ENCODE measurements at places on chromosomes 4 and X.
A peak's percentile ranks its signal among the peaks of the same experiment; 100 is the strongest.

- DNase-seq, result no peak
These were observed 684.0 kb upstream of the MAGEB2 start for GRCh38 chrX:29531336-29531735.

- no peak for DNase-seq
These were observed 344.5 kb upstream of the NR3C2 start for GRCh38 chr4:148786699-148787098.

GRCh38 chr4:176838601-176839433, 46.1 kb upstream of the VEGFC start:
- no peak for DNase-seq

- DNase-seq, result no peak
These were observed 57.6 kb downstream of the RWDD4 start for GRCh38 chr4:183601381-183601780.

DNA sequence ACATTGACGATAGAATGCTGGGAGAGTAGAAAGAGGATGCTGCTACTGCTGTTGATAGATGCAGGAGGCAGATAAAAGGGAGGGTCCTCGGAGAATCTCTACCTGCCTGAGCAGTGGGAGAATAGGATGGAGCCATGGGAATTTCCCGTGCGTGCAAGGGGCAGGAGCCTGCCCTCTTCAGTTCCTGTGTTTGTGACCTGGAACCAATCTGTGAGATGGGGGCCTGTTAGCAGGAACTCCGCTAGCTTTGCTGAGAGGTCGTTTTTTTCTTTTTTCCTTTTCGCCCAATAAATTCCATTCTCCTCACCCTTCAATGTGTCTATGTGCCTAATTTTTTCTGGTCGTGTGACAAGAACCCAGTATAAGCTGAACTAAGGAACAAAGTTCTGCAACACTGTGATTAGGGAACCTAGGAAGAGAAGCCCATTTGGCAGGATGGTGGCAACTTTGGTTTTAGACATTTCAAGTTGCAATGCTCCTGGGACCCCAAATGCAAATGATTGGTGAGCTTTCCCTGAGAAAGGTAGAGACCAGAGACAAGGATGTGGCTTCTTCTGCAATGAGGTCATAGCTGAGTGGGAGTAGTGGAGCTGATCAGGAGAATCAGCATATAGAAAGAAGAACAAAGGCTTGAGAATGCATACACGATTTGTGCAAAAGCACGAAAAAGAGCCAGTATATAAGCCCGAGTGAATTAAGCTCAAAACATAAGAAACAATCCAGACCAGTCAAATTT, 23.9 kb downstream of the SLC39A8 start:
- no peak for DNase-seq

GRCh38 chr4:10773010-10773409, 88.4 kb upstream of the CLNK start:
- DNase-seq, result peak; percentile 6

DNA sequence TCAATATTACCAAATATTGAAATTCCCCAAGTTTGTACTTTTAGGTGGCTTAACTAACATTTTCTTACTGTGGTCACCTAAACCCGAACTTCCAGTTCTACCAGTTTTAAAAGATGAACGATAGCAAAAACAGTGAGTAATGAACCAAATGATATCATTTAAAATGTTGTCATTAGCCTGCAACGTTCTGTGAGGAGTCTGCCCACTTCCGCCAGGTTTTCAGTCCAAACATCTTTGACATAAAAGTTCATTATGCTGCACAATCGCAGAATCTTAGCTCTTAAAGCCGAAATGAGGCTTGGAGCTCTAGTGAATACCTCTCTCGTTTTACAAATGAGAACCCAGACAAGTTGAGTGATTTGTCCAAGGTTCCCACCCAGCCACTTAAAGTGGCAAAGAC, 762 bp downstream of the PIGA start:
- no peak for DNase-seq

DNA sequence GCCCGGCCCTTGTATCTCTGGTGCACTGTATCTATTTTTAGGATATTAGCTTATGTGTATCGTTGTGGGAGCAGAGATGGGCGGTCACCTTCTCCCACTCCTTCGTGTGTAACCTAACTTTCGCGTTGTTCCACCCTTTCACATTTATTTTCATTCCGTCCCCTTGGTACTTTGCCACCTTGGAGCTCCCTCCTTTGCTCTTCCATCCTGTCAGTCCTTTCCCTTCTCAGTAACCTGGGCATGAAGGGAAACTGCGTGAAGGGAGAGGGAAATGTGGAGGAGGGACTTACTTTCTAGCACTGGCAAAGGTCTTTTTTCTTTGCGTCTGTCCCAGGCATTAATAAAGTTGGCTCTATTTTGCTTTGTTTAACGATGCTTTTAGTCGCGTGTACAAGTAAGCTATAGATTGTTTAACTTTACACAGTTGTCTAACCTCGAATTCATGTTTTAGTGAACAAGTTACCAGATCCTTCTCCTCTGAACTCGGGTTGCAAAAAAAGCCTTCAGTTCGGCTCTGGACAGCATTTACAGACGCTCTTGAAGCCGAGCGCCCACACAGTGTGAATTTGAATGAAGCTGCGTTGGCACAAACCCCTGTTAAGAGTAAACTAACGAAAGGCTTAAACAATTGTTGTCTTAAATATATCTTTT, 3.9 kb downstream of the PCDH10 start:
- DNase-seq, result peak; percentile 78

DNA sequence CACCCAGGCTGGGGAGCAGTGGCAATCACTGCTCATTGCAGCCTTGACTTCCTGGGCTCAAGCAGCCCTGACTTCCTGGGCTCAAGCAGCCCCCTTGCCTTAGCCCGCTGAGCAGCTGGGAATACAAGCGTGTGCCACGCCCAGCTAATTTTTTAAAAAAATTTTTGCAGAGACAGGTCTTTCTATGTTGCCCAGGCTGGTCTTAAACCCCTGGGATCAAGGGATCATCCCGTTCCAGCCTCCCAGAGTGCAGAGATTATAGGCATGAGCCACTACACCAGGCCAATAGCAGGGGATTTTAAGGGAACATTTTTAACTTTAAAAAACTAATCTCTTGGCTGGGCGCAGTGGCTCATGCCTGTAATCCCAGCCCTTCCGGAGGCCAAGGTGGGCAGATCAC, 5.3 kb upstream of the SLC34A2 start:
- no peak for DNase-seq

DNA sequence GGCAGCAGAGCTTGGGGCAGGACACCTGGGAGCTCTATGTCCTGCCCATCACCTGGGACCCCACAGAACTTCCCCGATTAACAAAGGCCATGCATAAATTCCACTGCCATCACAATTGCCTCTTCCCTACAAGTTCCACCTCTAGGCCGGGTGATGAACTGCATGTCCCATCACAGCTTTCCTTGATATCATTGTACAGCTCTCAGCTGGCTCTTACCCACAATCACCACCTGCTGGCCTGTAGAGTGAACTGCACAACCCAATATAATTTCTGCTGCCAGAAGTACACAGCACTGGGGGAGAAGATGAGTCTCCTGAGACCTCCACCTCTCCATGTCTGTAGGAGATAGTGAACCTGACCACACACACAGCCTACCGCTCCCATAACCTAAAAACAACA, 285.0 kb upstream of the AADAT start:
- DNase-seq, result no peak

DNA sequence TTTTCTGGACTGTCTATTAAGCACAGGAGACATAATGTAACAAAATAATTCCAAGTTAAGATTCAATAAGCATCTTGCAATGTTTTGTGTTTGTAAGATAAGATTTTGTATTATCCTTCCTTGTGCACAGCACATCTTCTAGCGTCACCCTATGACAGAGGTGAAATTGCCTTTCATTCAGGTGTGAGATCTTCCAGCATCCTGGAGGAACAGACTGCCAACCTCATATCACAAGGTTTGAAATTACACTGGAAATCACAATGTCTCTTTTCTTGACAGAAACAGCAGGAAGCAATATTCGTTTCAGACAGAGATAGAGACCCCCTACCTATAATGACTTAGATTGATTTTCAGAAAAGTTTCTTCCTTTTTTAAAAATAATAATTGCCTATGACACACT, 668.6 kb downstream of the GABRG1 start:
- DNase-seq, result no peak

DNA sequence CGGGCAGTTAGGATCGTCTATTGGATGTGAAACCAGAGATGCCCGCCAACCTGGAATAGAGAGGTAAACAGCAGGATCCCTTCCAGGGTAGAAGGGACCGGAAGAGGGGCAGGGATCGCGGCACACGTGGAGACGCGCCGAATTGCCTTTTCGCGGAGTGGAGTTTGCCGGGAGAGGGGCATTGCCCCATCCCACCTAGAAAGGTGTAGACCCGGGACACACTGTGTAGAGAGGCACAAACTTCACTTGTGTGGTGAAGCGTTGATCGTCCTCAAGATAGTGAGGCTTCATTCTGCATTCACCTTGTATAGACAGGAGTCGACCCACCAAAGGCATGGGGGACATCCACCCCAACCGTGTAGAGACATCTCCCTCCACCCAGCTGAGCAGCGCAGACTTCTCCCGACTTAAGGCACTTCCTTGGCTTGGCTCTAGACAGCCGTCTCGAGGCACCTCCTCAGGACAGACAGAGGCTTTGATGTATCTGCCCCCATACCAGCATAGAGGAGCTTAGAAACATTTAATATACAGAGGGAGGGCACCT, 410 bp downstream of the GNL3L start:
- peak; percentile 5 for DNase-seq

GRCh38 chr4:72442715-72443114, 126.3 kb downstream of the ADAMTS3 start:
- DNase-seq, result no peak

GRCh38 chr4:168844353-168845049, 165.6 kb downstream of the CBR4 start:
- no peak for DNase-seq

DNA sequence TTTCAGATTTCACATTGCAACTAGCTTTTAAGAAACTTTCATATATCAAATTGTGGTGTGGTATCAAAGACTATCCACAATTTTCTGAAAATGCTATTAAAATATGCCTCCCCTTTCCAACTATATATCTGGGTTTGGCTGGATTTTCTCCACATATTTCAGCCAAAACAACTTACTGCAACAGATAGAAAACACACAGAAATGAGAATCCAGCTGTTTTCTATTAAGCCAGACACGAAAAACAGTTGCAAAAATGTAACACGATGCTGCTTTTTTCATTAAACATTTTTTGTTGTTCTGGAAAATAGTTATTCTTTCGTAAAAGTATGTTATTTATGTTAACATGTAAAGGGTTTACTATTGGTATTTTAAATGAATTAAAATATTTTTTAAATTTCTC, 33.1 kb downstream of the DCTD start:
- DNase-seq, result no peak
